GM23338 (cell line): ENCODE measurements at places on chromosomes 13 and 19. TPM values are rescaled to one million over a fixed set of nuclear protein-coding genes. Genes with fewer than 3 reads are reported as not detected.

- no peak for DNase-seq
These were observed 17.4 kb upstream of the IPO5 start for GRCh38 chr13:97936036-97936435.

EBI3 gene
- 0.52 TPM in 1 of 2 replicates, not detected in the other for total RNA-seq

DNA sequence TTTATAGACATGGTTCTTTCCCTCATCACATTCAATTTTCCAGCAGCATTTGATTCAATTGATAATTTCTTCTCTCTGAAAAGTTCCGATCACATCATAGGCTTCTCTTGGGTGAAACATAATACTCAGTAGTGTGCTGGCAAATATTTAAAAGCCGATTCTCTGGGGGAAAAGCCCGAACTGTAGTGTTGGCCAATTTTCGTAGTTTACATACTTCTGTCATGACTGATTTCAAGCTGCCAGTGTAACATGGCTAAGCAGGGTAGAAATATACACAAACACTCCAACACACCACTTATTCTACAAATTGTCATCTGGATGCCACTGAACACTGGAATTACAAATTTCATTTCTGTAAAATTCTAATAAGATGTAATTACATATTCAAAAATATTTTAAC lies 56.1 kb upstream of the FREM2 start:
- no peak for DNase-seq

GRCh38 chr19:13599681-13600080 lies 93.4 kb upstream of the CACNA1A start:
- DNase-seq, result no peak

- peak; percentile 92 for DNase-seq
These were observed 37.4 kb downstream of the SCGB2B2 start for GRCh38 chr19:34639491-34640085.

BEST2 gene
- total RNA-seq, result 7.5 and 10.4 TPM in 2 replicates

GRCh38 chr13:41601718-41602445 lies 144.5 kb downstream of the RGCC start:
- no peak for DNase-seq

CEACAM5 gene
- total RNA-seq, result not detected in 2 replicates

ZNF835 gene
- total RNA-seq, result 0.31 and 1.7 TPM in 2 replicates

ZNF439 gene
- total RNA-seq, result 6.6 and 11.7 TPM in 2 replicates

DNA sequence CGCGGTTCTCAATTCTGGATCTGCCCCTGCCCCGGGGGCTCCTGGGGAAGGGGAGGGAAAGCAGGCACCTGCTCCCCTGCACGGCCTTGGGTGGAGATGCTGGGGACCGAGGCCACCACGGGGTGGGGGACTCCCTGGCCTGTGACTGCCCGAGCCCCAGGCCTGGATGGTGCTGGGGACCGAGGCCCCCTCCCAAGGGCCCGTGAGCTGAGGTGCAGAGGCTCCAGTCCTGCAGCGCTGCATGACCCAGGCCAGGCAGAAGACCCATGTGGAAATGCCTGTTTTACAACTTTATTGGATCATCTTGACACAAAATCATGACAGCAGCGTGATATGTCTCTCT lies 4.0 kb downstream of the IZUMO4 start:
- no peak for DNase-seq
